ENCODE measurements at places on chromosomes 2 and 18.

- no peak for DNase-seq
Observed at GRCh38 chr2:20509301-20509769, 62.5 kb downstream of the RHOB start.

- DNase-seq, result no peak
Observed at GRCh38 chr18:79596446-79597175, 83.0 kb upstream of the CTDP1 start.

- no peak for DNase-seq
Observed at GRCh38 chr2:226813148-226813701, 13.6 kb upstream of the IRS1 start.

DNA sequence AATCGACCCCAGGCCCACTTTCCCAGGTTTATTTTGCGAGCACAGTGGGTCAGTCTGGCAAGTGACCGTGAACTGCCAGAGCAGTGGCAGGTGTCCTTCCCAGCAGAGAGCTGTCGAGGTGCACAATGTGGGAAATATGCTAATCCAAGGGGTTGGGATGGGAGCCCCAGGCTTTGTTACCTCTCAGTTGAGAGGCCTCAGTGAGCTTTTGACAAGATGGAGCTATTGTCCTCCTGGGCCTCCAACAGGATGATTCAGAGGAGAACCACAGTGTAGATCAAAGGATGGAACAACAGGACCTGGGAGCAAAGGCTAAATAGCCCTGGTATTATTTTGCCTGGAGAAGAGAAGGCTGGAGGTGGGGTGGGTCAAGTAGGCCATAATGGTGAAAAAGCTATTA, 150.8 kb downstream of the NCKAP5 start:
- no peak for DNase-seq

Data from skeletal muscle cell (primary cell).